ENCODE measurements at places on chromosomes 16 and 17. TPM values are rescaled to one million over a fixed set of nuclear protein-coding genes. Genes with fewer than 3 reads are reported as not detected.

The XAF1 gene
- not detected for total RNA-seq

The TMEM238L gene
- total RNA-seq: not detected

The CALB2 gene
- 5.1 TPM for total RNA-seq

The NPIPA8 gene
- 0.73 TPM for total RNA-seq

The KRT28 gene
- not detected for total RNA-seq

The YPEL3 gene
- total RNA-seq: 9.4 TPM

The DPEP3 gene
- total RNA-seq: not detected

The G6PC1 gene
- not detected for total RNA-seq

The TEKT5 gene
- total RNA-seq: not detected

The KRT32 gene
- total RNA-seq: not detected

The CCDC144A gene
- 1.2 TPM for total RNA-seq

The ZFPM1 gene
- 6.7 TPM for total RNA-seq

The PIRT gene
- total RNA-seq: not detected

The SOX9 gene
- total RNA-seq: 8.9 TPM

The STH gene
- not detected for total RNA-seq

All from A549 treated with AZD2906 at 1 μM for 4 hours (cell line).